ENCODE measurements at places on chromosomes 1 and 21.

DNA sequence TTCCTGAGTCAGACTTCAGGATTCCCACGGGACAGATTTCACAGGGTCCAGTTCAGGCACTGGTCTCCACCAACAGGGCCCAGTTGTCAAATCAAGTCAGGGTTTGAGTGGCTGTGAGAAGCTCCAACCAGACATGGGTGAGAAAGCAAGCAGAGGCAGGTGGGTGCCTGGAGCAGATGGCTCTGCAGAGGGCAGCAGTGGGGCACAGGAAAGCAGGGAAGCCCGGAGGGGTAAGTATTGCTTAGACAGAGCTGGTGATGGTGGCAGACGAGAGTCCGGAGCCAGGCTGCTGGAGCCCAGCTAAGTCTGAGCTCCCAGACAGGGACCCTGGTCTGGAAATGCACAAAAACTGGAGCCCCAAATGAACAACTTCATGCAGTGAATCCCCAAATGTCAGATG is 40.4 kb downstream of the RIMS3 start:
- no peak for DNase-seq

GRCh38 chr1:97837161-97837560 is 83.7 kb downstream of the DPYD start:
- DNase-seq: no peak

DNA sequence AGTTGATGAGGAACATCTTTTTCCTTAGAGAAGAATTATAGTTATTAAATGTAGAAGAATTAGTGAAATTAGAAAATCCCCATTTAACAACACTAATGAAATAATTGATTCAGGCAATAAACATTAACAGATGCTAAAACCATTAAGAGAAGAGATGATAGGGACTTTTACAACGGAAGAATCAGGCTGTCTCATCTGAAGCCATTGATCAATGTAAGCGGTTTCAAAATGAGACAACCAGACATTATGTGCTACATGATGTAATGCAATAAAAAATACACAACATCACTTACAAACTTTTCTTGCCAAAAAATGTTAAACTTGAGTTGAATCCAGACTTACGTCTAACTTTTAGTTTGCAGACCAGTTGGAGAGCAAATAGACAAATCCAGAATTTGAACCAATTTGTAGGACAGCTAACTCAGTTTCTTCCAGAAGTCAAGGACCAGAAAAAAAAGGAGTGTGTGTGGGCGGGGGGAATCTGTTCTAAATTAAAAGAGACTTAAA is 165.4 kb upstream of the DPT start:
- DNase-seq: no peak

- DNase-seq: no peak
These were observed 18.5 kb downstream of the MORN1 start for GRCh38 chr1:2372551-2373490.

All from SK-N-MC (cell line).